ENCODE measurements at places on chromosomes 5 and 9. TPM values are rescaled to one million over a fixed set of nuclear protein-coding genes. Genes with fewer than 3 reads are reported as not detected.

Gene PRSS3
- not detected for total RNA-seq

GRCh38 chr5:105836268-105836667 lies 1834.5 kb downstream of the EFNA5 start:
- no peak for DNase-seq

DNA sequence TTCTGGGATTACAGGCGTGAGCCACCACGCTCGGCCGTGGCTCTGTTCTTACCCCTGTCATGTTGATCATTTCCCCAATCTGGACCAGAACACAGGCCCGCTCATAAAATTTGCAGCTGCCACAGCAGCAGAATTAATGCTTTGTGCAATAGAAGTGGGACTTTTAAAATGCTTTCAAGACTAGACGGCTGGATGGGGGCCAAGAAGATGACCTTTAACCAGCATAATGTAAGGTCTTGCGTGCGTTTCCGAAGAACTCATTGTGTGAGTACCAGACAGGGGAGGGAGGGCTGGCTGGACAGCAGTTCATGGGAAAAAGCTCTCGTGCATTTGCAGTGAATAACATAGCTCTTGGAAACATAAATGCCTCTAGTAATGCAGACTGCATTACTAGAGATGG lies 3.5 kb upstream of the WDR38 start:
- DNase-seq: no peak

GRCh38 chr5:170627271-170627670 lies 123.5 kb downstream of the KCNIP1 start:
- DNase-seq: no peak

GRCh38 chr5:133932441-133933168 lies 35.8 kb downstream of the C5orf15 start:
- no peak for DNase-seq

DNA sequence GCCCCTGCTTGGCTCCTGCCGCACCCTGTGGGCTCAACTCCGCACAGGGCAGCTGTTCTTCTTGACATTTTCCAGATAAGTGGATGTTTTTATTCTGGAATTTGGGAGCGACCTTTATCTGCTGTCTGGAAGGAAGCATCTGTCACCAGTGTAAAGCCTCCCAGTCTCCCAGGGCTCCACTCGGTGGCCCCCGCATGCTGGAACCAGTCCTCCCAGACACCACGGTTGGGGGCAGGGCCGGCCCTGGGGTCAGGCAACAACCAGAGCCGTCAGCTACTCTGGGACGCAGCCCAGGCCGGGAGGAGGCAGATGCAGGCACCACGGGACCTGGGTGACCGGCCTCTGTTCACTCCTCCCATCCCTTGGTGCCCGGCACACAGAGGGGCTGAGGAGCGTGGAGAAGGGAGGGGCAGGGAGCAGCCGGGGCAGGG lies 92.8 kb upstream of the ADAMTS2 start:
- DNase-seq: no peak

GRCh38 chr5:44911501-44911900 lies 102.8 kb downstream of the MRPS30 start:
- no peak for DNase-seq

Measured in breast epithelium (tissue), 4 donors.